ENCODE measurements at places on chromosomes 3 and 15. TPM values are rescaled to one million over a fixed set of nuclear protein-coding genes. Genes with fewer than 3 reads are reported as not detected.

CLDN18 gene
- not detected for total RNA-seq

ADAMTS9 gene
- 0.28 TPM for total RNA-seq

ADAMTSL3 gene
- total RNA-seq = 0.65 TPM

AADACL2 gene
- total RNA-seq = not detected

SSR3 gene
- 126 TPM for total RNA-seq

CMTM7 gene
- 27.1 TPM for total RNA-seq

ZMYND10 gene
- 1.1 TPM for total RNA-seq

LINGO1 gene
- not detected for total RNA-seq

UBXN7 gene
- total RNA-seq = 8.6 TPM

APOD gene
- total RNA-seq = 5.6 TPM

ACAD11 gene
- 15.7 TPM for total RNA-seq

Data from airway epithelial cell (primary cell).